RWPE2 (cell line): ENCODE measurements at places on chromosomes 12 and 14.

- no peak for DNase-seq
These were observed 3.9 kb downstream of the ANKRD33 start for GRCh38 chr12:51891843-51892242.

DNA sequence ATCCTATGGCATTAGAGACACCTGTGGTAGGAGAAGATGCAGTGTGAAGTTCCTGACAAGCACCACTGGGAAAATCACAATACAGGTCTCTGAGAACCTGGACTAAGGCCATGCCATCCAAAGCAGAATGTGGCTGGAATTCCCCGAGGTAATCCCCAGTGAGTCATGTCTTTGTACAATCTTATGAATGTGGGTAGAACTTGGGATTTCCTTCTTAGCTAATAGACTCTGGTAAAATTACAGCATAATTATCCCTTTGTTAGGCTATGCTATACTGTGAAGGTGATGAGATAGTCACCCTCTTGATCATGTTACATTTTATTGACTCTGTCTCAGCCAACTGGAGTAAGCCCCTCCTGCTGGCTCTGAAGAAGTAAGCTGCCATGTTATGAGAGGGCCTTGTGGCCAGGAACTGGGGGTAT is 224.3 kb upstream of the DCN start:
- peak; percentile 64 for DNase-seq

DNA sequence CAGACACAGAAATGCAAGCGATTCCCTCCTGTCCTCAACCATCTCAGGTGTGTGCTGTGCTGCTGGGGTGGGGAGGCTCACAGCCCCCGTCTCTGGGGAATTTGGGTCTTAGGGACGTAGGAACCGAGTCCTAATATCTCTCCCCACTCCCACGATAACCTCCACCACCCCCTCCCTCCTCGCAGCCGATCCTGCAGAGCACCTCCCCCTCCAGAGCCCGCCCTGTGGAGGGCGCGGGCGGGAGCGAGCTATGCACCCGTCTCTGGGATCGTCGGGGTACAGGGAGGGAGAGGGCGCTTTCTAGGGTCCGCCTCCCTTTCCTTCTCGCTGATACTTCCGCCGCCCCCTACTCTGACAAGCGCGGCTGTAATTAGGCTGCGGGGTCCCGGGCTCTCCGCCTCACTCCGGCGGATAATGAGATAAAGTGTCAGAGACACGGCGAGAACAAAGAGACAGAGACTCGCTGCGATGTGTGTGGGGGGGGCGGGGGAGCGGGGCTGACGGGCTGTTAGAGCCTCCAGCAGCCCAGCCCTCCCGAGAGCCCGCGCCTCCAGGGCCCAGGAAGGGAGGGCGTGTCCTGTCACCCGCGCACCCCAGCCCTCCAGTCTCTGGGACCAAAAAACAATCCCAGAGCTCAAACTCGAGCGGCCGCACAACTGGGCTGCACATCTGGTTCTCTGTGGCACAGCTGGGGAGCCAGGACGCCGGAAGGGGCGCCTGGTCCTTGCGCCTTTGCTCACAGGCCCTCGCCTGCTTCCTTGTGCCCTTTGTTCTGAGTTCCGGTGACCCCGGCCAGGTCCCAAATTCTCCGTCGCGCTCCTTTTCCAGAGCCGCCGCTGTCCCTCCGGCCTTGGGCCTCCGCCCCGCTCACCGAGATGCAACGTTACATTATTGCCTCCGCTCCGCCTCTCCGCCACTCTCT is 8.7 kb downstream of the SHMT2 start:
- DNase-seq, result no peak

- no peak for DNase-seq
These were observed 818.6 kb upstream of the MGAT4C start for GRCh38 chr12:87074781-87075180.

- no peak for DNase-seq
These were observed 7.5 kb downstream of the MAP3K9 start for GRCh38 chr14:70801836-70802235.

- DNase-seq, result no peak
These were observed 27.1 kb upstream of the GPHB5 start for GRCh38 chr14:63345826-63346225.

DNA sequence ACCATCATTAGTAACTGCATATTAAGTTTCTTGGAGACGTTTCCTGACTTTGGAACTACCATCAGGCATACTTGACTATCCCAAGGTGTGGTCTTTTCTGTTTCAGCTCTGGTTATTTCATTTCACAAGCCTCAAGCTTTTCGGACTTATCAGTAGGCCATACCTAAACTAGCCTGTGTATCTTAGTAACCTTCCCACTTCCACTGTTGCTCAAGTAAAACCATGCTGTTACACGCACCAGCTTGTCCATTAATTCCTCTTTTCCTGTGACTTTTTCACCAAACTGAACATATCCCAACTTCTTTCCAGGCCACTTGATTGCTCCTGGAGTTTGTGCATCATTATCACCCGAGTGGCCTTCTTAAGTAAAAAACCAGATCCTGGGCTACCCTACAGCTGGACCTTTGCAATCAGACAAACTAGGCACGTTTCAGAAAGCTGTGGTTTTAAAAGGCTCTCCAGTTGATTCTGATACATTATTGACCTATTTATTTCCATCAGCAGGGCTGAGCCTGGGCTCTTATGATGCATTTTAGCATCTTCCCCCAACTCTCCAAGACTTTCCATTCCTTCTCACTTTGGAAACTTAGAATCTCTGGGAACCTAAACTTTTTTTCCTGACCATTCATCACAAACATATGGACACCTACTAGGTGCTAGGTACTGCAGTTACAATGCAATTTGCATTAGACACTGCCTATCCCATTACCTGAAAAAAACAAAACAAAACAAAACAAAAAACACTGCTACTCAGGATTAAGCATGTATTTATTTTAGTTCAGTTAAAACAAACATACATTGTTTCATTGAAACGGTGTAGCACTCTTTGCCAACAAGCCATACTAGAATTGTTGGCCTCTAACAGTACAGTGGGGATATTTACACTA is 14.9 kb downstream of the SLC38A2 start:
- no peak for DNase-seq

DNA sequence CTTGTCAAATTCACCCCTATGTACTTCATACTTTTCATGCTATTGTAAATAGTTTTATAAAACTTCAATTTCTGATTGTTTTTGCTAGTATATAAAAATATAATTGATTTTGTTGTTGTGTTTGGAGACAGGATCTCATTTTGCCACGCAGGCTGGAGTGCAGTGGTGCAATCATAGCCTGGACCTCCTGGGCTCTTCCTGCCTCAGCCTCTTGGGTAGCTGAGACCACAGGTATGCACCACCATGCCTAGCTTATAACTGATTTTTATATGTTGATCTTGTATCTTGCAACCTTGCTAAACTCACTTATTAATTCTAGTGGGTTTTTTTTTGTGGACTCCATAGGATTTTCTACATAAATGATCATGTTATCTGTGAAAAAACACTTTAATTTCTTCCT is 23.5 kb downstream of the ATP5MC2 start:
- no peak for DNase-seq
